ENCODE measurements at places on chromosomes 2 and 18. TPM values are rescaled to one million over a fixed set of nuclear protein-coding genes. Genes with fewer than 3 reads are reported as not detected.

Gene ARHGAP28
- total RNA-seq = 21.3 TPM

Gene FBXO36
- 2.6 TPM for total RNA-seq

Gene TNFRSF11A
- total RNA-seq = 0.29 TPM

Gene CPLX4
- not detected for total RNA-seq

Gene SOCS6
- total RNA-seq = 11.8 TPM

Gene TUBA4B
- total RNA-seq = not detected

Gene ARHGEF33
- total RNA-seq = 0.12 TPM

Gene STRN
- total RNA-seq = 12.2 TPM

Gene RPE
- total RNA-seq = 53.3 TPM

Gene PIEZO2
- total RNA-seq = 2.1 TPM

Gene NOL4
- total RNA-seq = not detected

Gene AQP12B
- total RNA-seq = not detected

Gene SERPINB11
- not detected for total RNA-seq

Gene PSMA8
- total RNA-seq = not detected

Gene STPG4
- total RNA-seq = 0.20 TPM

Gene WIPF1
- 11.8 TPM for total RNA-seq

Gene OR6B2
- total RNA-seq = not detected

Gene MYCN
- total RNA-seq = 0.37 TPM

Gene LIMS2
- total RNA-seq = 0.34 TPM

Gene FAM237A
- not detected for total RNA-seq

Gene ZNF521
- 45.1 TPM for total RNA-seq

Gene MPHOSPH10
- 20.7 TPM for total RNA-seq

Gene SERPINB12
- total RNA-seq = not detected

Gene PAIP2B
- total RNA-seq = 0.54 TPM

Gene SIX2
- 130 TPM for total RNA-seq

Gene PARD3B
- total RNA-seq = 2.4 TPM

Gene NYAP2
- not detected for total RNA-seq
